ENCODE measurements at places on chromosomes 3 and 15. TPM values are rescaled to one million over a fixed set of nuclear protein-coding genes. Genes with fewer than 3 reads are reported as not detected.

GRCh38 chr3:22734756-22735155, 468.4 kb upstream of the UBE2E2 start:
- DNase-seq = no peak

Gene NR2E3
- not detected for total RNA-seq

Gene CMTM7
- 6.5 TPM for total RNA-seq

DNA sequence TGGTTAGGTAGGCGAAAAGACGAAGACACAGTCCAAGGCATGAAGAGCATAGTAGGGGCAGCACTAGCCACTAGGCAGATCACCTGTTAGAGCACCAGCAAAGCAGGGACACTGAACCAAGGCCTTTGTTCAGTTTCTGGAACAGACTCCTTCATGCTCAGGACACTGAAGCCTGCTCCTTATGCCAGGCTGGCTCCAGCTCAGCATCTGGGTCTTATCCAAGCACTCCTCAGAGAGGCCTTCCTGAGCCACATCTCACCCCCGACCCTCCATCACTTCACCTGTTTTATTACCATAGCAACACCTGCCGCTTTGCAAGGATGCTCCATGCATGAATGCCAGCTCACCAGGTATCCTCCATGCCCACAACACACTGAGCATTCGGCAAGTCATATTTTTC, 206.3 kb upstream of the CHRNA7 start:
- no peak for DNase-seq

DNA sequence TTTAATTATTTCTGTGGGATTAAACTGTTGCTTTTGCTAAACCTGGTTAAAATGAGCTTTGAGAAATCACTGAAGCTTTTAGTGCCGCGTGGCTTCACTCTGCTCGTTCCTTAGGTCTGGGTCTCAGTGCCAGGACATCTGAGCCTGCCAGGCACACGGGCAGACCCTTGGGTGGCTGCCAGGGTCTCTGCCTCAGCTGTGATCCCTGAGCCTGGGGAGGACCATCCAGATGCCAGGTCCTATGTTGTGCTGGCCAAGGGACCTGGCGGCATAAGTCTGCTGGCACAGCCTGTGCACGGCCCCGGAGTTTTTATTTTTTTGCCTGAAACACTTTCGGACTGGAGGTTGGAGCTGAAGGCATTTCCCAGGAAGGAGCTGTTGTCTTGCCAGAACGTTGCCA, 328.1 kb downstream of the LRTM1 start:
- no peak for DNase-seq

- peak; percentile 72 for DNase-seq
Observed at GRCh38 chr3:42979044-42979972, at the start of gene GASK1A. Gene GASK1A (plus strand): TSS chr3:42979311. CDS start chr3:42979643, 332 bp downstream.

GRCh38 chr15:86743283-86743903, 663.7 kb downstream of the AGBL1 start:
- no peak for DNase-seq

Gene AQP9
- 134 TPM for total RNA-seq

- DNase-seq = no peak
Observed at GRCh38 chr3:114642951-114643741, 349.3 kb downstream of the TIGIT start.

DNA sequence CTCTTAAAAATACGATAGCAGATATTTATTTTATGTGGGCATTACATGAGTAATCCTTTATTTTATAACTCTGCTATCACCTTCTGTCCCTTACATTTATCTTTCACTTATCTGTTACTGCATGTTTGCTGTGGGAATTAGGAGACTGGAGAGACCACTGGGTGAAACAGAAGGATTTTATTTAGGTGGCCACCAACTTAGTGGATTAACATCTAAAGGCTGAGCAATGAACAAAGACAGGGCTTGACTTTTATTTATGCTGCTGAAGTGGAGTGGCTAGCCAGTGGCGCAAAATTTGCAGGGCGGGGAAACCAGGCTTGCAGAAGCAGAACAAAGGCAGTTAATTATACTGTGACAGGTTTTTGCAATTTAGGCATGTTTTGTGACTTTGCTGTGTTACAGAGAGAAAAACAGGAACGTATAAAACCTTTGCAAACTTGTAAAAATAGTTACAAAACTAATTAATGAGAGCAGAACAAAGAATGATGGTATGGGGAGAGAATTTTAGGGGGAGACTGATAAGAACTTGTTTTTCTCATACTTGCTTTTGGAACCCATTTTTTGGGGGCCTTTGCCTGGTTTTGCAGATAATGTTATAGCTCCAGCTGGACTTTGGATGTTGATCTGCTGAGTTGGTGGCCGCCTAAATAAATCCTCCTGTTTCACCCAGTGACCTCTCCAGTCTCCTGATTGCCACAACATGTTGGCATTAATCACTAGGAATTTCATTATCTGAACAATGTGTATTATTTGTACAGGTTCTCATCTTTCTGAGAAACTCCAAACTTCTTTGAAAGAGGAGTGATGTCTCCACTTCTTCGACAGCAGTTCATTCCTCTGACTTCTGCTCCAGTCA, 18.0 kb downstream of the KLHL24 start:
- DNase-seq = no peak

- DNase-seq = no peak
Observed at GRCh38 chr3:56795097-56795828, 6.5 kb downstream of the ARHGEF3 start.

- no peak for DNase-seq
Observed at GRCh38 chr15:74769463-74770025, 12.3 kb upstream of the CSK start.

Gene MAPKAPK3
- total RNA-seq = 21.0 TPM

- no peak for DNase-seq
Observed at GRCh38 chr3:135690664-135691063, 274.9 kb upstream of the PPP2R3A start.

- no peak for DNase-seq
Observed at GRCh38 chr3:177345973-177346503, 148.8 kb upstream of the TBL1XR1 start.

DNA sequence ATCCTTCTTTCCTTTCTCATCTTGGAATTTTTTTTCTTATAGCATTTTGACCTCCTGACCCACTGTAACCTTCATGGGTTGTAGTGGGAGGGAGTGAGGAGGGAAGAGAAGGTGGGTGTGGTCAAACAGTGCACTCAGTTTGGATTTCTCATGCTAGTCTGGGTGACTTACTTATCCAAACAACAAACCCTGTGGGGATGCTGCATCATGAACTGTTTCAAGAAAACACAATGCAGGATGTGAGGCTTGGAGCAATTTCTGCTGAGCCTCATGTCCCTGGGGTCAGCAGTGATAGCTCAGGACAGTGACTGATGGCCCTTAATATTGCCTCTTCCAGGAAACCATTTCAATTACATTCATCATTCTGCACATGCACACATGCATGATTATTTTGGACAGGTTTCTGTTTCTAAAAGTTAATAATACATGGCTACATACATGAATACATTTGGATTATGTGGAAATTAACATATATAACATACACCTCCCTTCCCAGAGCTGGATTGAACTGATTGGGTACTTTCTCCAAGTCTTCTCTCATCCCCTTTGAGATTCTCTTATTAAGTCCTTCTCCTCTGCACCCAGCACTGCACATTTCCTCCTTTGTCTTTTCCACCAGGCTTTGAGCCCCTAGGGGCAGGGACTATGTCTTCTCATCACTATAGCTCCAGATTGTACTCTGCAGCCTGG, 61.2 kb downstream of the ADAMTSL3 start:
- DNase-seq = no peak
